ENCODE measurements at places on chromosomes 7 and 10.
A peak's percentile ranks its signal among the peaks of the same experiment; 100 is the strongest.

DNA sequence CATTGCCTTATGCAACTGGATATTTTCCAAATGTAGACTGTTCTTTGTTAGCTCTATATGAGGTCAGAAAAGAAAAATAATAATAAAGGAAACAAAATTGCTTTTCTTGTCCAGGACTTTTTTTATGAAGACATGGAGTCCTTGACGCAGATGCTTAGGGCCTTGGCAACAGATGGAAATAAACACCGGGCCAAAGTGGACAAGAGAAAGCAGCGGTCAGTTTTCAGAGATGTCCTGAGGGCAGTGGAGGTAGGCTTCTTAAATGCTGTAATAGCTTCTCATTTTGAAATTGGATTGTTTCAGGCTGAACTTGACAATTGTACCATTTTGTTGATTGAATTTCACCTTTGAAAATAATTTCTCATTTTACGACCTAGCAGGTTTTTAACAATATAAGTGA, 12.9 kb upstream of the LSMEM1 start:
- DNase-seq, result no peak

DNA sequence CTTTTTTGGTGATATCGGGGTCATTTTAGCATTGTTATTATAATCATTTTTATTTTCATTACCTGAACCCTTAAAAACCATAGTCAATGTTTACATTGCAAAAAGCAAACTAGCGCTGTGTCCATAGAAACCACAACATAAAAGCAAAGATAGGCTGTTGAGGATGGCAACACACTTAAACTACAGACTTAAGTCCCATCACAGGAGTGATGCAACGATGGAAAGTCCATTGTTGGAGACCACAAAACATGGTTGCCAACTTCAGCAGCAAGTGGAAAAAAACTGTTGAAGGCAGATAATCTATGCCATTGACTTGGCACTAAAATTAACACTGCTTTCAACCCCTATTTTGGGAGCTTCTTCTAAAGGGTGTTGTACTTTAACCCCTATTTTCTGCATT, 398.8 kb upstream of the IGFBP3 start:
- no peak for DNase-seq

DNA sequence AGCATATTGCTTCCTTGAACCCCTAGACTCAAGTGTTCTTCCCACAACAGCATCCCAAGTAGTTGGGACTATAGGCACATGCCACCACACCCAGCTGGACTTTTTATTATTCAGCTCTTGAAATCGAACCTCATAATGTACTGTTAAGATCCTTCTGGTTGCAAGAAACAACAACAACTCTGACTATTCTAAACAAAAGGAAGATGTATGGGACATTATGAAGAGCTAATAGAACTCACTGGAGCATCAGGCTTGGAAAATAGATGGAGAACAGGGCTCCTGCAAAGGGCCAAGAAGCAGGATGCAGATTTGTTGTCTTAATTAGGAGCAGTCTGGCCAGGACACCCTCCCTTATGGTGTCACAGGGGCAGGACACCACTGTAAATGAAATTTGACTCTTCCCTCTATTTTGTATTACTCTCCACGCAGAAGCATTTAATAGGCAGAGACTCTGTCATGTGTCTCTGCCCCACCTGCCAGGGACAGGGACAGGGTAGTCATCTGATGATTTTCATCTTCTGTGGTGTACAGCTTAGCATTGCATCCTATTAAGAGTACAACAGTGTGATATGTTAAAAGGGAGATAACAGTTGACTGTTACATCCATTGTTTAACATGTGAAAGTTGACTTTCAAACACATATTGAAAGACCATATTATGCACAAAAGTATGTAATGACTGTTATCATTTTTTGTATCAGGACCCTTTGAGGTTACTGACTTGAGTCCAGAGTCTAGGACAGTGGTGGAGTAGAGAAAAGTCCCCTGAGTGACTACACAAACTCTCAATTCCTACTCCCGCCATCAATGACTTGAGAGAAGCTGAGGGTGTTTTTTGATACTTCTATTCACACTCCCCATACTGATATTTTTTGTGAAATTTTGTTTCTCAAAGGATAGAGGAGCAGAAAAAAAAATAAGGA, 157.3 kb downstream of the LRRC4 start:
- DNase-seq, result no peak

GRCh38 chr10:58868736-58869435, 307.6 kb upstream of the PHYHIPL start:
- DNase-seq, result no peak

DNA sequence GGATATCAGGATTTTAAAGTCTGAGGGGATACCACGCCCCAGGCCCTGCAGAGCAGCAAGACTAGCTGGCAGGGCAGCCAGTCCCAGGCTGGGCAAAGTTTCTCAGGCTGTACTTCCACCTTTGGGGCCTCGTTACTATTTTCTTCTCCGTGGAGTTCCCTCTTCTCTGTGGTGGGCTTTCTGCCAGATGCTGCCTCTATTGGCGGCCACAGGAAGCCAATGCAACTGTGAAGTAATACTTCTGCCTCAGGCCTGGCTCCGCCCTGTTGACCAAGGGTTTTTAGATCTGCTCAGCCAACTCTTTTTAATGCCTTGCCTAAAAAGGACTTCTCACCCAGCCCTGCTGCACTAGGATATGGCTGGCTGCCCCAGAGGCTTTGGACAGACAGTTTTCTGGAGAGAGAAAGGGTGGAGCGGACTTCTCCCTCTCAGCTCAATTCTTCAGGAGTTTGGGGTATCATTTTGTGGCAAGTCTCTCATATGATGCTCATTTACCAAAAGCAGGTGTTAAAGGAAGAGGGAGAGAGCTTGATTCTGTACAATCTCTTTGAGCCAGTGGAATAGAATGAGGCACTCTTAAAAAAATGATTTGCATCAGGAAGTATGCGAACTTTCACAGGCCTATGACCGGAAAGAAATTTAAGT, 67.4 kb downstream of the HHEX start:
- peak; percentile 81 for DNase-seq

All from GM12864 (cell line).